ENCODE measurements at places on chromosomes 1 and 21.

DNA sequence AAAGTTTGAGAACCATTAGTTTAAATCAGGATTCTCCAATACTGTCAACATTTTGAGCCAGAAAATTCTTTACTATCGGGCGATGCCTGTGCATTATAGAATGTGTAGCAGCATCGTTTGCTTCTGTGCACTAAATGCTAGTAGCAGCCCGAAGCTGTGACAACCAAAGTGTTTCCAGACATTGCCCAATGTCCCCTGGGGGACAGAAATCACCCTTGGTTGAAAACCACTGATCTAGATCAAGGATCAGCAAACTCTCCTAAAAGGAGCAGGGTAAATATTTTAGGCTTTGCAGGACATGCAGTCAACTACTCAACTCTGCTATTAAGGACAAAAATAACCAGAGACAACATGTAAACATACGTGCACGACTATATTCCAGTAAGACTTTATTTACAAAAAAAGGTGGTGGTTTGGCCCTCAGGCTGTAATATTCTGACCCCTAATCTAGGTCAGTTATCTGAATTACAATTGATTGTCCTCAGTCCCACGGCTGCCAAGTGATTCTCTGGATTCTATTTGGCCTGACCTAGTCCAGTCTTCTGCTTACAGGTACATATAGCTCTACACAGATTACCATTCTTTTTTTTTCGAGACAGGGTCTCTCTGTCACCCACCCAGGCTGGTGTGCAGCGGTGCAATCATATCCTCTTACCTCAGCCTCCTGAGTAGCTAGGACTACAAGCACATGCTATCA lies 10.6 kb downstream of the FAF1 start:
- DNase-seq = no peak

- DNase-seq = no peak
These were observed 33.4 kb downstream of the SLC19A1 start for GRCh38 chr21:45508607-45509565.

DNA sequence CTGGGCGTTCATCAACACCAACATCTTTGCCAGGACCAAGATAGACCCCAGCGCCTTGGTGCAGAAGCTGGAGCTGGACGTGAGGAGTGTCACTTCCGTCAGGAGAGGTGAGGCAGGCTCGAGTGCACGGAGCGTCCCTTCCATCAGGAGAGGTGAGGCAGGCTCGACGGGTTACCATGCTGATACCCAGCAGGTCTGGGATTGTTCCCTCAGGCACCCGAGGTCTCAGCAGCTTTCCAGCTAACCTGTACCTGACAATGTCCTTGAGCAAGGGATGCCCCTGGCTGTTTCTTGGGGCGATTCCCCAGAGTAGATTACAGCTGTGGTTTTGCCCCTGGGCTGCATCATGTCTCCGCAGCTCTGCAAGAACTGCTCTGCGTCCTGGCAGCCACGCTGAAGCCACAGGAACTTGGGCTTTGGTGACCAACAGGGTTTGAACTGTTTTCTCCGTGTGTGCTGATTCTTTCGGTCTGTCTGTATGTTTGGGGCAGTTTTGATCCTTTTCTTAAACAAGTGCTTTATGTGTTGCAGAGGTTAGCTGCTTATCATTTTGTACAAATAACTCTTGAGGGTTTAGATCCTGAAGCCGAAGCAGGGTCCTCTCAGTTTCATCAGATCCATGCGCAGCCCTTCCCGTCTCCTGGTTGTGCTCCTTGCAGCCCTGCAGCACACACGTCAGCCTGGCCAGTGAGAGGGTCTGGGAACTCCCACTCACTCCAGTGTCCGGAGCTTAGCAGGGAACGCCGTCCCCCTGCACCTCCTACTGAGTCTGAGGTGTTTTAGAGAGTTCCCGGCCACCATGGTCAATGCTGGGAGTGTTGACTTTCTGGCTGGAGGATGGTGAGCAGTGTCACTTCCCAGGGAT lies 4.1 kb downstream of the SLX9 start:
- DNase-seq = peak; percentile 13

- DNase-seq = no peak
These were observed 2.1 kb upstream of the PER3 start for GRCh38 chr1:7781923-7782495.

- DNase-seq = no peak
These were observed 17.3 kb upstream of the TSPEAR start for GRCh38 chr21:44728716-44729115.

- DNase-seq = no peak
These were observed 122.6 kb upstream of the PPP2R5A start for GRCh38 chr1:212162635-212163034.

DNA sequence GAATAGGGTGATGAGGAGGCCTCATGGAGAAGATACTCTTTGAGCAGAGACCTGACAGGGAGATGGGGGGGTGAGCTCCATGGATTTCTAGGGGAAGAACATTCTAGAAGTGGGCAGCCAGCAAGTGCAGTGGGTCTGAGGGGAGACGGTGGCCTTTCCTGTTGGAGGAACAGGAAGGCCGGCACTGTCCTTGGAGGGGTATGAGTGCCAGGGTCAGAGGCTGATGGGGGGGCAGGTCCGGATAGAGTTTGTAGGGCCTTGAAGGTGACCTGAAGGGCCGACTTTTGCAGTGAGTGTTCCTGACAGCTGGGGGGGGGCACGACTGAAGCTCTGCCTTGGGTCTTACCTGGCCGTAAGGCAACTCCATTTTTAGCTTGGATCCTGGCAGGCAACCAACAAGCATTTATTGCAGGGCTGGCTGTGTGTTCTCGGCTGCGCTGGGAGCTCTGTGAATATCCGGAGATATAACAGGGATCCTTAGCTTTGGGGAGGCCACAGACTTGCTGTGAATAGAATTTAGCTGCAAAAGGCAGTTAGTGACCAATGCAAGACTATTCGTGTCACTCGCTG lies 130.6 kb downstream of the MRPS6 start:
- DNase-seq = no peak

DNA sequence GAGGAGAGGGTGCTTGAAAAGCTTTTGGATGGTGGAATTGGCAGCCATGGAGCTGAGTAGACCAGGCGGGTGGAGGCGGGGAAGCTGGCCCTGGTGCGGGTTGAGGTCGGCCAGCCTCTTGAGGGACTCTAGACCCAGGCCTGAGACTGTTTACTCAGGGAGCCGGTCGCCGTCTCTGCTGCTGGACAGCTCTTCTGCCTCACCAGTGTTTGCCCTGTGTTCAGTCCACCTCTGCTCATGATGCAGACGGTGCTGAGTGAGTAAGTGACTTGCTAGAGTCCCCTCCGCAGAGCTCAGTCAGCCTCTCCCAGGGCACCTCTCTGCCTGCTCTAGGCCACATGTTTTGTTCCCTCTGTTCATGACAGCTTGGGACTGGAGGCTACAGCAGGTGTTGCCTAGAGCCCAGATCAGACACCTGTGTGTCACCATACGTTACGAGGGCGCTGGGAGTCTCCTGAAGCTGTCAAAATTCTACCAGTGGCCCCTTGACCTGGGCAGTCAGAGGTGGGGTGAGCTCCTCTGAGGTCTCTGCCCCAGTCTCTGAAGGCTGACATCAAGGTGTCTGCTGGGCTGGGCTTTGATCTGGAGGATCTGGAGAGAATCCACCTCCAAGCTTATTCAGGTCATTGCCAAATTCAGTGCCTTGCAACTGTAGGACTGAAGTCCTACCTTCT lies 73.5 kb upstream of the WNT4 start:
- no peak for DNase-seq

DNA sequence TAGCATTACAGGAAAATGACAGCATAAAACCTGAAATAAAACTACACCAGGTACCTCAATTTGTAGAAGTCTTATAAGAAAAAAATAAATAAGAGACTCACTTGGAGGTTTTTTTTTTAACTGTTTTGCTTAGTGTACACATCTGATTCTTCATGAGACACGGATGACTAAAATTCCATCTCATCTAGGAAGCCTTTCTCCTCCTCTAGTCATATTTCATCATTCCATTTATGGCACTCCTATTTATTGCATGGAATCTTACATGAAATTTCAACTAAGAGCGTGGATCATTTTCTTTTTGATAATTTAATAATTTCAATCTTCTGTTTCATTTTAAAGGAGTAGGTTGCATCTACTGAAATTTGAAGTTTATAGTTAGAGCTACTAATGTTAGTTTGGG lies 1.6 kb upstream of the PTGS2 start:
- no peak for DNase-seq

DNA sequence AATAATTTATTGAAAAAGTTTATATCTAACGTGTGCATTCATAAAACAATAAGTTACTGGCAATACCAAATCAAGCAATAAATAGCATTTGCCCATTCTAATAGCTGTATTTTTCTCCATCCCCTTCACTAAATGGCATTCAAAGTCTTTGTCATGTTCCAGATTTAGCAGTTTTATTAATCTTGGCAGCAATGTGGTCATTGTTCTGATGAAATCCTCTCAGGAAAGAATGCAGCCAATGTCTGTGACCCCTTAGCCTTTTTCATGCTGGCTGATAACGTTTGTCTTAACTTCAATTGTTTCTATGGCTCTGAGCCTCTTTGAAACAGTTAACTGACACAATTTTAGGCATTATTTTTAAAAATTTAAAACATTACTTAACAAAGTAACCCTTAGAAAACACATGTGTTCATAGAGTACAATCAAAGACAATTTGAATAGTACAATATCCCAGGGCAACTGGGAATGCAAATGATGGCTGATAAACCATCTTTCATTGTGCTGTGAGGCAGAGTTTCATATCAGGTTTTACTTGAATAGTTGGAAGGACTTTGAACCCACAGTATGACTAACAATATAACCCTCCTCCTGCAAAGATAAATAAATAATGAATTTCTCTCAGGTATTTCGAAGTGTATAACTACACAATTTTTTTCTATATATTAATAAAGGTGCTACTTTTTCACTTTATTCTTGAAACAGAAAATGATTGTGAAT lies 217.5 kb downstream of the LRRIQ3 start:
- peak; percentile 42 for DNase-seq

DNA sequence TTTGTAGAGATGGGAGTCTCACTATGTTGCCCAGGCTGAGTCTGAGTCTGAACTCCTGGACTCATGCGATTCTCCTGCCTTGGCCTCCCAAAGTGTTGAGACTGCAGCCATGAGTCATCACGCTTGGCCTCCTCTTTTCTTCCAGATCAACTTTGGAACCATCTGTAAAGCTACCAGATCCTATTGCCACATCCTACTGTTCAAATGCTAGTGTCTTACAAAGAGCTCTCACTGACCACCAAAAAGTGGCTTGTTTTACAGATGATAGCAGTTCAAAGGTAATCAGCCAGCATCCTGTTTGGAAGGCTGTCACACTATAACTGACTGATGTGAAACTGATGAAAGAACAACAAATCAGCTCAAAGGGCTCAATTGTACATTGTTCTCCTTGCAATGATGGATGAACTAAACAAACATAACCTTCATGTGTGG lies 221.6 kb downstream of the AKT3 start:
- no peak for DNase-seq

DNA sequence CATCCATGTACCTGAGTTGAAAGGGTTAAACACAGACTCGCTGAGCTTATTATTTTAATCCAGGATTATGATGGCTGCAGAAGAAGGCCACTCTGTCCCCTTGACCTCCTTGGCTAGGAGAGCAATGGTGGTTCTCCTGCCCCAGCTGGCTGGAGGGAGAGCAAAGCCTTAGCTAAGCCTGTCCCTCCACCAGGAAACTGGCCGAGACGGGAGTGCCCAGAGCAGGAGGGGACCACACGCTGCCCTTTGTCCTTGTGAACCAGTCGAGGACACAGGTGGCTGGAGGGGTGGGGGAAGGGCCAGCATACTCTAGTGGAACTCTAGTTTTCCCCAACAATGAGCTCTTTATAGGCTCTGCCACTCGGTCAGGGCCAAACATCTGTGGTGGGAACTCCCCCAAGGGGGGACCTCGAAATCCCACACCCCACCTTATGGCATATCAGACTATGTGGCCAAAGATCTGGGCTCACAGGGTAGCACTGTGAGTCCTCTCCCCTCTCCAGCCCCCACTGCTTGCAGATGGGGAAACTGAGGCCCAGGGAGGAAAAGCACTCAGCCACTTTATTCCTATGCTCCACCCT lies 12.9 kb downstream of the KIAA1614 start:
- DNase-seq = peak; percentile 85

- DNase-seq = no peak
These were observed 58.5 kb downstream of the SLC25A24 start for GRCh38 chr1:108141621-108142020.

- DNase-seq = no peak
These were observed 56.2 kb upstream of the EDEM3 start for GRCh38 chr1:184810735-184811343.

GRCh38 chr1:57623039-57623790 lies 199.4 kb upstream of the DAB1 start:
- no peak for DNase-seq

GRCh38 chr1:36486439-36487335 lies 4.0 kb upstream of the CSF3R start:
- DNase-seq = peak; percentile 60

GRCh38 chr1:7209336-7209735 lies 424.1 kb downstream of the CAMTA1 start:
- DNase-seq = no peak

- DNase-seq = no peak
These were observed 75.2 kb downstream of the LMX1A start for GRCh38 chr1:165281207-165281901.

DNA sequence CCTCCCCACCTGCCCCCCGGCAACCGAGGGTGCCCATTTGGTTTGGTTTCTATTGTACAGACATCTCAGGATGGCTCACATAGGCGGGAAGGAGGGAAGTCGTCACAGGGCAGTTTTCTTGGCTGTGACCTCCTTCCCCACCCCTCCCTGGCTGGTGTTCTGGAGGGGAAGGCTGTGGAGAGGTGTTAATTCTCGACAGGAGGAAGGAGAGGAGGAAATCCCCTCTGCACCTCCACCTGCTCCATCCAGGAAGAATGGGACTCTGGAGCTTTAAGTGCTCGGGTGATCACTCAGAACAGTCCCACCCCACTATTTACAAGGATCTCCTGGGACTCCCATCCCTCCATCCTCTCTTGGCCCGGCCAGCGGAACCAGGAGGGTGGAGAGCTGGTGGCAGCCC lies 7.6 kb downstream of the MEX3A start:
- no peak for DNase-seq

DNA sequence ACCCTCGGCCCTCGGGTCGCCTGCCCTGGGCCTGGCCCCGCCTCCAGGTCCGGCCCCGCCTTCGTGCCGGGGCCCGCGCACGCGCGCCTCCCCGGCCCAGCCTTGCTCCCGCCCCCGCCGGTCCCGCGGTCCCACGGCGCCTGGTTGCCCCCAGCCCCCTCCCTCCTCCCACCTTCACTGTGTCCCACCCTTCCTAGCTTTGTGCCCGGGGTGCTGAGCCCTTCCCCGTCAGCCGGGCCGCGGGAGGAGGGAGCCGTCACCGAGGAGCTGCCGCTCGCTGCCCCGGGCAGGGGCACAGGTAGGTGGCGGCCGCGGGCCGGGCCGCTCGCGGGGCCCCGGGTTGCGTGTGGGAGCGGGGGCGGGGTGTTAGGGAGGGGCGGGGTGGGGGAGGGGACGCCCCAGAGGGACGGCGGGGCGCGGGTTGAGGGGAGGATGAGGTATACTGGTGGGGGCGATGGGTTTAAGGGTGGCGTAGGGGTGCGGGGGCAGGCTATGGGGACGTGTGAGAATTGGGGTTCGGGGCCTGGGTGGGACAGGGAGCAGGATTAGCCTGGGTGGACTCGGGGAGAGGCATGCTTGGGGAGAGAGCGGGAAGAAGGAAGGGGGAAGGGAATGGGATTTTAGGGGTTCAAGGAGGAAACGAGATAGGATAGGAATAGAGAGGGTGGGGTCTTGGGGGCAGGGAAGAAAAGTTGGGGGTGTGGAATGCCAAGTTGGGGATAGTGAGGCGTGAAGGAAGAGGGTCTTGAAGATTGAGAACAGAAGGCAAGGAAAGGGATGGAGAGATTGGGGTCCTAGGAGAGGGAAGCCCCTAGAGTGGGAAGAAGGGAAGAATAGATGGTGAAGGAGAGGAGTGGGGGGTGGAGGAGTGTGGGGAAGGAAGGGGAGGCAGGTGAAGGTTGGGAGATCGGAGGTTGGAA lies at the start of gene LRRC42:
Gene LRRC42, plus strand, starts transcription at position 99 of the 920 bp plus-strand sequence. CDS start 5,650 bp downstream, outside the sequence.
- no peak for DNase-seq

All from kidney (tissue), 22 donors.